NB4 (cell line): ENCODE measurements at places on chromosomes 3 and 15.

- no peak for DNase-seq
Measured at GRCh38 chr3:167736264-167736787, 805 bp downstream of the SERPINI1 start.

GRCh38 chr15:64842096-64842939, 603 bp downstream of the PLEKHO2 start:
- DNase-seq = peak; percentile 46

GRCh38 chr15:74844319-74845207, 1.6 kb upstream of the ULK3 start:
- DNase-seq = no peak

- DNase-seq = peak; percentile 21
Measured at GRCh38 chr15:58924327-58924726, 9.2 kb downstream of the SLTM start.

DNA sequence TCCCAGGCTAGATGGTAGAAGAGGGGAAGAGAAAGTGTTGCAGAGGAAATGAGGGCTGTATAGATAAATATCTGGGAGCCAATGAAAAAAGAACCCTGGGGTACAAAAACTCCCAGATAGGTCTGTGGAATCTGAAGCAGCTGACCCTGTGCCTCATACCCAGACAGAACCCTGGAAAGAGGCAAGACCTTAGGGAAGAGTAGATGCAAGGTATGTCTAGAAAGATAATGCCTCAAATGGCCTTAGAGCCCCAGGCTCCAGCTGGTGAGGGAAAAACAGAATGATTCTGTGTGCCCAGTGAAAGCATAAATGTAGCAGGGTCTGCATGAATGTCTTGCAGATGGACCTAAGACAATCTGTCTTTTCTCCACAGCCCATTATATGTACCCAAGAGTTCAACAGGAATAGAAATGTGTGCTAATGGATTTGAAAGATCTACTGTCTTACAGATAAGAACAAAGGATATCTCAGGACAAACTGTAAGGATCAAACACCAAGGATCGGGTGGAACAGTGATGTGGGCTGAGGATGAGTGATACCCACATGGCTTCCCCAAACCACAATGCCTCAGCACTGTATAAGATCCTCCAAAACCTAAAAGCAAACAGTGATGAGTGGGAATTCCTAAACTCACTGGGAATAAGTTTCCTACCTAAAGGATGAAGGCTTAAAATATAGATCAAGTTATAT, 58.8 kb downstream of the NCEH1 start:
- DNase-seq = no peak

GRCh38 chr3:32238453-32239306, at the start of gene CMTM8:
CMTM8 (plus strand) TSS chr3:32238680; CDS start chr3:32238973, 293 bp downstream.
- peak; percentile 82 for DNase-seq

- no peak for DNase-seq
Measured at GRCh38 chr3:147391781-147392624, 14.3 kb downstream of the ZIC4 start.

- no peak for DNase-seq
Measured at GRCh38 chr15:91576096-91576495, 277.4 kb upstream of the SLCO3A1 start.

- DNase-seq = no peak
Measured at GRCh38 chr3:186683979-186684378, 18.2 kb downstream of the HRG start.

- DNase-seq = no peak
Measured at GRCh38 chr3:16496408-16497222, 16.9 kb downstream of the RFTN1 start.

DNA sequence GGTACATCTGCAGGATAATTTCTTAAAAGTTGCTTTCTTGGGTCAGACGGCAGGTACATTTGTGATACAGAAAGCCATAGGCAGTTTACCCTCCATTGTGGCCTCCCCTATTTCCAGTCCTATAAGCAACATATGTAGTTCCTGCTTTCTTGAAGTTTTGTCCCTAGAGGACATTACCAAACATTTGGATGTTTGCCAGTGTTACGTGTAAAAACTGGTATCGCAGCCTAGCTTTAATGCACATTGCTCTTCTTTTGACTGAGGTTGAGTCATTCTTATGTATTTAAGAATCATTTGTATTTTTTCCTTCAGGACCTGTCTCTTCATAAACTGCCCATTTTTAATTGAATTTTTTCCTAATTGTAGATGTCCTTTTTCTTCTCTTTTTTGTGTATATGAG, 114.3 kb downstream of the DIPK2A start:
- DNase-seq = peak; percentile 77

- no peak for DNase-seq
Measured at GRCh38 chr15:69118089-69118488, 42.3 kb upstream of the GLCE start.

DNA sequence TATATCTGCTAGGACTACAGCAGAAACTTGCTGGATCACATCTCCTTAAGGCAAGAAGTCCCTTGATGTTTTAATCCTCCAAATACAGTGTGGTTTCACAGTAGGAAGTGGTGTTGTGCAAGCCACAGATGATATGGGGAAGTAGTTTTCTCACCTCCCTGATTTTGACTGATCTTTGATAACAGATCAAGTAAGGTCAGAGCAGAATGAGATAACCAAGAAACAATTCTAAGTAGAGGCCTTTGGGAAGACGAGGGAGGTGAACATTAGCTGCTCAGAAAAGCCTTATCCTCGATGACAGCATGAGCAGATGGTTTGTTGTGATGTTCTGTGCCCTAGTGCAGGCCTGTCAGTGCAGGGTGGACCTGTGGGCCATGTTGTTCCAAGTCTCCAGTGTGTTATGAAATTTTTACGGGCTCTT, 61.3 kb downstream of the RIOX2 start:
- DNase-seq = peak; percentile 92

- DNase-seq = no peak
Measured at GRCh38 chr3:3740061-3740460, 59.2 kb upstream of the LRRN1 start.

- DNase-seq = no peak
Measured at GRCh38 chr3:89690646-89691045, 583.2 kb downstream of the EPHA3 start.

DNA sequence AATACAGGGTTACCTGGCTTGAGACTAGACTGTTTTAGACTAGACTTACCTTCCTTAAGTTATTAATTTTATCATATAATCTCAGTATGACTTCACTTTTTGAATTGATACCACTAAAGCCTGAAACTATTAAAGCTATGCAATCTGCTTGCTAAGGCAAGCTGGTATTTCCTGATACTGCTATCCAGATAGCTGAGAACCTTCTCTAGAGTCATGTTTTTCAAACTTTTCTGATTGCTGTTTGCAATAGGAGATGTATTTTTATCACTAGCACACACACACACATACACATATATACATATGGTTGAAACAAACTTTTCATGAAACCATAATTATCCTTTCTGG, 9.3 kb upstream of the MAGI1 start:
- DNase-seq = no peak

GRCh38 chr3:70064194-70064779, 64.8 kb downstream of the SAMMSON start:
- DNase-seq = peak; percentile 35

DNA sequence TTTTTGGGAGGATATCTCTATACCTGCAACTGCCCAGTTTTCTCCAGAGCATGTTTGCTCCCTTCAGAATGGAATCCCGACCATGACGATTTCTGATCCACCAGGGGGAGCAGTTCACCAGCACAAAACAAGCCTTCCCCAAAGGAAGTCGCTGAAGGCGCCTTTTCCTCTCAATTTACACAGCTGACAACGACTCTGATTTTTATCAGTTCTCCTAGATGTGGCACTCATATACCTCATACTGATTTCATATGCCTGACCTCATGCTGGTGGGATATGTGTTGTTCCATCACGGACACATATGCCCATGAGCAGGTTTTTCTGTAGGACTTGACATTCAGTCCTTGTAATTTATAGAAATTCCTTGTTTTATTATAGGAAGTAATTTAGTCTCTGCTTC, 1028.2 kb downstream of the MCTP2 start:
- DNase-seq = peak; percentile 83

DNA sequence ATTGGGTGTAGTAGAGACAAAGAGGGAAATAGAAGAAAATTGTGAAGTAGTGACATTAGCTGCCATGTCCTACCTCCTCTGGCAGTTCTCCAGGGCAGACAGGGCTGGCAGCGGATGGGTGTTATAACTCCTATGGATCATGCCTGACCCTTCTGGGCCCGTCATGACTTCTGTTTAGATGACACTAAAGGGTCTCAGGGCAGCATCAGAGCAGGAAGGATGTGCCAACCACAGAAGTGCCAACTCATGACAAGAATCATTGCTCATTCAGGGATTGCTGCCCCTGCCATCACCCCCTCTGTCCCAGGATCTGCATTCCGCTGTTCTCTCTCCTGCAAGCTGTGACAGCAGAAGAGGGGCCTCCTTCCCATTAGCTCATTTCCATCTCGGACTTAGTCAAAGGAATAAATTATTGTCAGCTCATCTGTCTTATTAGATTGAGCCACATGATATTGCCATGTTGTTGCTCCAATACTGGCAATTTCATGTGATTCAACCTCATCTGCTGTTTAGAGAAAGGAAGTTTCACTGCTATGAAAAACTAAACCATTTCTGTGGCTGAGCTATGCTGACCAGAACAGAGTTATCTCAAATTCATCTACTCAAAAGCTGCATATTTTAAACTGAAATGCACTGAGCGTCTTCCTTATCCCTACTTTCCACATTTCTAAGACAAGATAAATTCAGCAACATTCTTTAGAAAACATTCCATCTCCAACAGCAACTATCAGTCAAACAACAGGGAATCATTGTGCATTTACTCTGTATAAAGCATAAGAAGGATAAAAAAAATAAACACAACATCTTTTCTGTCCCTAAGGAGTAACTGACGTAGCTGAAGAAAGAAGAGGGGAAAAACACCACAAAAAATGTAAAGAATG, 271.6 kb downstream of the FHIT start:
- DNase-seq = no peak

GRCh38 chr15:26521691-26522198, 251.1 kb downstream of the GABRB3 start:
- no peak for DNase-seq

DNA sequence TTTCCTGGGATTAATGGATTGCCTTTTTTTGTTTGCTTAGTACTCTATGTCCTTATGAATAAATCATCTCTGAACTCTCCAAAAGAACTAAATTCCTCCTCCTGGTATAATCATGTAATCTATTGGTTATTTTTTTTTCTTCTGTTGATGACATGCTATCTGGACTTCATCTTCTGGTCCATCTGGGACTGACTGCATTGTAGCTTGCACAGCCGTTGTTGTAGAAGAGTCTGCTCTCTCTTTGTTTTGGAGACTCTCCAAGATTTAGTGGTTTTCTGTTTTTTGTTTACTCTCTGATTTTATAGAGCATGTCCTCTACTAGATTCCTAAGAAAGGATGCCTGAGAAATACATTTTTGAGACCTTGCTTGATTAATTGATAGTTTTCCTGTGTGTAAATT, 19.1 kb downstream of the IREB2 start:
- DNase-seq = no peak

- DNase-seq = no peak
Measured at GRCh38 chr3:24359645-24360462, 134.8 kb downstream of the THRB start.

DNA sequence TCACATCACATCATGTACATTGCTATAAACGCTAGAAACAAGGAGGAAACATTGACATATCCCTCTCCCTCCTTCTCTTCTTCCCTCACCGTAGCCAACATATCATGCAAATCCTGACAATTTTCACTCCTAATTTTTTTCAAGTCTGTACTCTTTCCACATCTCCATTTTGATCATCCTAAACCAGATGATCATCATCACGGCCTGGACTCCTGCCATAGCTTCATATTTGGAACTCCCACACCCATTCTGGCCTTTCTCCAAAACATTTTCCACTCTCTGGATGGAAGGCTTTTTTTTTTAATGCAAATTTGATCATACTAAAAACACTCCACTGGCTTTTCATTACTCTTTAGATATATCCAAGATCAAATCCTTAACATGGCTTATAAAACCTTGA, 248.0 kb upstream of the CNTN3 start:
- DNase-seq = no peak

DNA sequence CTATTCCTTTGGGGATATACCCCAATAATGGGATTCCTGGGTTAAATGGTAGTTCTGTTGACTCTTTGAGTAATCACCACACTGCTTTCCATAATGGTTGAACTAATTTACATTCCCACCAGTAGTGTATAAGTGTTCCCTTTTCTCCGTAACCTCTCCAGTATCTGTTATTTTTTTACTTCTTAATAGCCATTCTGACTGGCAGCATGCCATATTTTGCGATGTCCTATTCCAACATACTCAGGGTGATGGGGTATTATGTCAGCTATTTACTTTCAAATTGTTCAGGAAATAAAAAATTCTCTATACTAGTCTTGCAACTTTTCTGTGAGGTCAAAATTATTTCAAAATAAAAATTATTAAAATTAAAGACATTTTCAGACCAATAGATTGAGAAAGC, 9.1 kb upstream of the PARP14 start:
- DNase-seq = no peak

GRCh38 chr15:31799319-31799714, 231.0 kb upstream of the CHRNA7 start:
- no peak for DNase-seq

DNA sequence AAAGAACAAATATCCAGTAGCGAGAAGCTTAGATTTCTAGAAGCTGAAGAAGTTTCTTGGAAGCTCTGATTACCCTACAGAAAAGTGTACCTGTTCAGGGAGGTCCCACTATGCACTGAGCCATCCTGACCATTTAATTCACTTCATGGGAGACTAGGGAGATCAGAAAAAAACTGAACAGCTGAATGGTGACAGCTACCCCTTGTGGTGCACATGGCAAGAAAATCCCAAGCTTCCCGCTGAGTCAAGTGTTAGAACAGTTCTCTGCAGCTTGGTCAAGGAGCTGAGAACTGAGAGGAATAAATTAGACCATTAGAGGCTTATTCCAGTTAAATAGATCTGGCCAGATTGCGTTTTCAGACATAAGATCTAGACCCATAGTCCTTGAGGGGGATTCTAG, 197.2 kb upstream of the VEPH1 start:
- peak; percentile 2 for DNase-seq

DNA sequence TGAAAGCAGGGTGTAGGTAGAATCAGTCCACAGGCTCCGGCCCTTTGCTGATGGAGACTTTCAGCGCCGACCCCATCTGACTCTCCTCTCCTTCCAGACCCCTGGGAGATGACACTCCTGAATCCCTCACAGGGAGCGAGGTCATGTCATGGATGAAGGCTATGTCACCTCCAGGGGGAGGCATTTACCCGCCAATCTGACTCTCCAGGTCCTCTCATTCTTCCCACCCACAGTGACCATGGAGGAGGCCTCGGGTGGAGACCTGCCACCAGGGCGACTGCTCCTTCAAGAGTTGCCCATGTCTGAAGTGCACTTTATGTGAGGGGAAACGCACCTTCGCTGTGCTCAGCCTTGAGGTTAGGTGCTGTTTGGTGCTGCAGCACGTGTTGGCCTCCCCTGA, 112.7 kb downstream of the KLF13 start:
- peak; percentile 51 for DNase-seq
